ENCODE measurements at places on chromosomes 4 and X.

- DNase-seq: no peak
These were observed 1.6 kb downstream of the BANK1 start for GRCh38 chr4:101792056-101792590.

DNA sequence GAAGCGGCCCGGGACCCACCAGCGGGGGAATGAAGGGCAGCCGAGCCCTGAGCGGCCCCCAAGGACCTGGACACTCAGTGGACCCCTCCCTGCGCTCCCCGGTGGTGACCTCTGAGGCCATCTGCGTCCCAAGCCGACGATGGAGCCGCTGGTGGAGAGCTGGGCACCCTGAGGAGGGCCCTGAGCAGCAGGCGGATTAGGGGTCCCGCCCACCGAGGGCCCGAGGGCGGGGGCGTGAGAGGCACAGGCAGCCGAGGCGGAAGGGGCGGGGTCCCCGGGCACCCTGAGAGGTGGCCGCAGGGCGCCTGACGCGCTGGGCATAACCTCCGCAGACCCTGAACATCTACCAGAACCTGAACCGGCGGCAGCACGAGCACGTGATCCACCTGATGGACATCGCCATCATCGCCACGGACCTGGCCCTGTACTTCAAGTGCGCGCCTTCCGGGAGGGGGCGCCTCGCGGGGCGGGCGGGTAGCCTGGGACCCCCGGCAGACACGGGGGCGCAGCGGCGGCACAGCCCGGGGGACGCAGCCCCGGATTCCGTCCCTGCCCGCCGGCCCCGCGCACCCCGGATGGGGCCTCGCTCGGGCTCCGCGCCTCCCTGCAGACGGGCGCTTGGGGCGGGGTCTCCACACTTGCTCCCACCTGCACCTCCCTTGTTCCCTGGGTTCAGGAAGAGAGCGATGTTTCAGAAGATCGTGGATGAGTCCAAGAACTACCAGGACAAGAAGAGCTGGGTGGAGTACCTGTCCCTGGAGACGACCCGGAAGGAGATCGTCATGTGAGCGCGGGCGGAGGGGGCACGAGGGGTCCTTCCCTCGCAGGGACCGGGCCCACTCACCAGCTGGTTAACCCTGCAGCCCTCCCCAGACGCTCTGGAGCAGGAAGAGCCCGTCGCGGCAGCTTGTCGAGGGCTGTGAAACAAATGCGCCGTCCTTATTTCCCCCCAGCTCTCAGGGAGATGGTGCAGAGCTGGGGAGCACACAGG, 10.3 kb downstream of the ATP5ME start:
- no peak for DNase-seq

- no peak for DNase-seq
These were observed 78.7 kb downstream of the ANAPC10 start for GRCh38 chr4:145019346-145019745.

GRCh38 chrX:17377091-17377717, 2.2 kb downstream of the NHS start:
- DNase-seq: no peak

DNA sequence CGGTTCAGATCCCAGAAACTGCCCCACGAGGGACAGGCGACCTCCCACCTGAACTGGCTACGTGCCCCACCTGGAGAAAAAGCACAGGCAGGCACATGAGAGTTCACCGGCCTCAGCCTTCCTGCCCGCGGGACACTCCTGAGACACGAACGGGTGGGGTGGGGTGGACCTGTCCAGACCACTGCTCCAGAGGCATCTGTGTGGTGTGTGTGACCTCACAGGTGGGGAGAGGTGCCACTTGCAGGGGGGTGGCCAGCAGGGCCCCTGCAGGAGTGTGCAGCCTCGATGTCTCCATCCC, 18.5 kb downstream of the NELFA start:
- DNase-seq: no peak

DNA sequence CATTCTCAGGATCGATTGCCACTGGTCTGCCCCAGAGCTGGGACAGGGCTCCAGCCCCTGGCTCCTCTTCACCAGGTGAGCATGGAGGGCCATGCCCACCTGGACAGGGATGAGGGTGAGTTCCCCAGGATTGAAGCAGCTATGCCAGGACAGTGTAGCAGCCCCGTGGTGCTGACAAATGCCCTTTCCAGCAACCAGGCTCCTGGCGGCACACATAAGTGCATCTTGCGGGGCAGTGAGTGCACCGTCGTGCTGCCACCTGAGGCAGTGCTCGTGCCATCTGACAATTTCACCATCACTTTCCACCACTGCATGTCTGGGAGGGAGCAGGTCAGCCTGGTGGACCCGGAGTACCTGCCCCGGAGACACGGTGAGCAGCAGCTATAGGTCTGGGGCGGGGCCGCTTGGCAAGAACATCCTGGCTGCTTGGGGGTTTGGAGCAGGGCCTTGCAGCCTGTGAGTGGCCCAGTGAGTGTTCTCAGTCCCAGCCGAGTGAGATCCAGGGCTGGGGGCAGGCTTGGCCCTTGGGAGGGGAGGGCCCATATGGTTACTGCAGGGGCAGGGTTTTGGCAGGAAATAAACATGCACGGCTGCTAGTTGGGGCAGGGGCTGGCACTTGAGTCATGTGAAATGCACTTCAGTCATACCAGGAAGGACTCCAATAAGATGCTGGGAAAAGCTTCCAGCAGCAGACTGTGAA, 6.1 kb downstream of the IL9R start:
- no peak for DNase-seq

DNA sequence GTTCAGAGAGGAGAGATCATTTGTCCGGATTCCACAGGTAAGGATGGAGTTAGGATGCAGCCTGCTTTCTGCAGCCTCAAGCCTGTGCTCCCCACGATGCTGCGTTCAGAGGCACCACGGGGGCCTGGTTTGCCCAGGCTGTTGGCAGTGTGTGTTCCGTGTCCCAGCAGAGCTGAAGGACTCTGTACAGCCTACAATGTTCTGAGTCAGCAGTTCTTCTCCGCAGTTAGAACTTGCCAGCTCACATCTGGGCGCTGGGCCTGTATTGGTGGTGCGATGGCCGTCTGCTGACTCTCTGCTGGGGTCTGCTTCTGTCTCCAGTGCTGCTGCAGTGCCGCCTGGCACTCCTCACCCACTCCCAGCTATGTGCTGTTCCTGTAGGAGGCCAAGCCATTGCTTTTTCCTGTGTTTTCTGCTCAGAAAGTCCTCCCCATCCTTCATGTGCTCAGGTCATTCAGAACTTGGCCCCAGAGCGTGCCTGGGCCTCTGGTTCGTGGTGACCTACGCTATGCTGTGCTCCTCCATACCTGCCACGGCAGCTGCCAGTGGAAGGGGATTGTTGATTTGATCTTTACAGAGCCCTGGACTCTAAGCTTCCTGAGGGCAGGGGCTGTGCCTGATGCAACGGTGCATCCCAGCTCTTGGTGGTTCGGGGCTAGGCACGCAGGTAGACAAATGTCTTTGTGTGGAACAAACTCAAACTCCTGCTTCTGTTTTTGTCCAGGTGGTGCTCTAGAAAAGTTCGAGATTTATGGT, 42.6 kb upstream of the TADA2B start:
- no peak for DNase-seq

DNA sequence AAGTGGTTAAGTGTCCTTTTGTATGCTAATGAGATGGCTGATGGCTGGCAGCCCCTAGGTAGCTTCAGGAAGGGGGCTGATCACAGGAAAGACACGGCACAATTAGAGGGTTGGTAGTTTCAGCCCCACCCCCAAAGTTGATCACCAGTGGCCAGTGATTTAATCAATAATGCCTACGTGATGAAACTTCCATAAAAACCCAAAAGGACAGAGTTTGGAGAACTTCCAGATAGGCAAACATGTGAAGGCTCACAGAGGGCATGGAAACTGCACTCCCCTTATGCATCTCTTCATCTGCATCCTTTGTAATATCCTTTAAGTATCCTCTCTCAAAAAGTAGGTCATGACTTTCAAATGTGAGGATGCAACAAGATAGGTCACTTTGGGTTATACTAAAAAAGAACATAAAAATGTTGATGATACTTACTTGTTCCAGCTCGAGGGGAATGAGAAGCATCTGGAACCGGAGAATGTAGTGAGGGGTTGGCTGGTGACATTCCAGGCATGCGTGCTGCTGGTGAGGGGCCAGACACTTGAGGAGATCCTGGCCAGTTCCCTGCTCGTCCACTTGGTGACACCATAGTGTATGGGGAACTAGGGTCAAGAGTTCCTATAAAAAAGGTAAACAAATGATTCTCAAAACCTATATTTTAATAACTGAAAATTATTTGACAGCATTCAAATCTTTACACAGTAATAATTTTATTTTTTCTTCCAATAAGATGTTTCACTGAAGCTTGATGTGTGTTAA, 16.7 kb upstream of the CXorf38 start:
- DNase-seq: no peak

GRCh38 chr4:3871181-3871852, 105.1 kb downstream of the ADRA2C start:
- no peak for DNase-seq

DNA sequence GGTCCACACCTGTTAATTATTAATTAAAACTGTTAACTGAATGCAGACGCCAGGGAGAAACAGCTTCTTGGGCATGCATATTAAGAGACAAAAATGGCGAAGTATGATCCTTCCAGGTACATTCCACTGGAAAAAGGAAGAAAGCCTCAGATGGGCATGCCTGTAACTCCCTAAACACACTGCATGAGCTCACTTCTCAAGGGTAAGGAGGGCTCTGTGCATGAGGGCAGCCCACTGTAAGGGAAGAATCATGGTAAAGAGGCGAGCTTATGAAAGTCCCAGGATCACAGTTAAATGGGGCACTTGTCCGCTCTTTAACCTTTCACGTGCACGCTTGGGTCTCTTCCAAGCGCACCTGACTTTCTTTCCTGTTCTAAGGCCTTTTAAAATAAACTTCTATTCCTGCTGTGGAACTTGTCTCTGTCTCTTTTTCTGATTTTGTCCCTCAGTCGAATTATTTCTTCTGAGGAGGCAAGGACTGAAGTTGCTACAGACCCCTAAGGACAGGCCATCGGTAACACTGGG, 321.7 kb downstream of the PPP1R2C start:
- DNase-seq: no peak

- DNase-seq: no peak
These were observed 241.4 kb upstream of the CLNK start for GRCh38 chr4:10925996-10926395.

DNA sequence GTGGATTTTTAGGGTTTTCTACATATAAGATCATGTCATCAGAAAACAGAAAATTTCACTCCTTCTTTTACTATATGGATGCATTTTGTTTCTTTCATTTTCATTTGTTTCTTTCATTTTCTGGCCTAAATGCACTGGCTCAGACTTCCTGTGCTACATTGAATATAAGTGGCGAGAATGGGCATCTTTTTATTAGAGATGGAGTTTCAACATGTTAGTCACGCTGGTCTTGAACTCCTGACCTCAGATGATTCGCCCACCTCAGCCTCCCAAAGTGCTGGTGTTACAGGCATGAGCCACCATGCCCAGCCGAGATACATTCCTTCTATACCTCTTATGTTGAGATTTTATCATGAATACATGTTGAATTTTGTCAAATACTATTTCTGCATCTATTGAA, 61.8 kb downstream of the BRWD3 start:
- no peak for DNase-seq

GRCh38 chr4:46844325-46844917, 64.6 kb downstream of the COX7B2 start:
- DNase-seq: no peak

- DNase-seq: no peak
These were observed 226.2 kb downstream of the ARHGAP10 start for GRCh38 chr4:147958057-147958456.

GRCh38 chrX:148542481-148543255, 42.3 kb downstream of the AFF2 start:
- no peak for DNase-seq

DNA sequence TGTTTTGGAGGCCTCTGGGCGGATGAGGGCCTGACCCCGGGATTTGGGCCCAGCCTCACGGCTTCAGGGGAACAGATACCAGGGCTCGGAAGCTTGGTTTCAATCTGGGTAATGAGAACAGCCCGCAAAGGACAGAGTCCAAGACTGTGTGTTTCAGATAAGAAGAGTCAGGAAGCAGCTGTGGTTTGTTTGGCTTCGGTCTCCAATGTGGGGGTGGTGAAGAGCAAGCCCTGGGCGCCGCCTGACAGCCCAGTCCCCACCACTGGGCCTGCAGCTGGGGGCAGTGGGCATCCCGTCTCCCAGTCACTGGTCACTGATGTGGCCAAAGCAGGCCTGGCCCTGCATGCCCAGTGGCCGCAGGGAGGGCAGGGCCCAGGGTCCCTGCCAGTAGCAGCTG, 9.1 kb downstream of the WFS1 start:
- DNase-seq: no peak
